Omental fat pad (tissue), 4 donors: ENCODE measurements at places on chromosomes 3 and 15. TPM values are rescaled to one million over a fixed set of nuclear protein-coding genes. Genes with fewer than 3 reads are reported as not detected.

The GOLGA8M gene
- total RNA-seq, result 3.8 TPM

The CD86 gene
- 13.2 TPM for total RNA-seq

The SLC41A3 gene
- 62.3 TPM for total RNA-seq

The LRRIQ4 gene
- not detected for total RNA-seq

The SUSD5 gene
- total RNA-seq, result 10.9 TPM

The CCDC80 gene
- total RNA-seq, result 176 TPM

The MED12L gene
- 0.16 TPM for total RNA-seq

The GOLGA8F gene
- not detected for total RNA-seq

The CYP8B1 gene
- total RNA-seq, result 0.19 TPM

The NCKIPSD gene
- total RNA-seq, result 39.4 TPM

- no peak for DNase-seq
These were observed 631 bp upstream of the CNBP start for GRCh38 chr3:129184396-129184657.

DNA sequence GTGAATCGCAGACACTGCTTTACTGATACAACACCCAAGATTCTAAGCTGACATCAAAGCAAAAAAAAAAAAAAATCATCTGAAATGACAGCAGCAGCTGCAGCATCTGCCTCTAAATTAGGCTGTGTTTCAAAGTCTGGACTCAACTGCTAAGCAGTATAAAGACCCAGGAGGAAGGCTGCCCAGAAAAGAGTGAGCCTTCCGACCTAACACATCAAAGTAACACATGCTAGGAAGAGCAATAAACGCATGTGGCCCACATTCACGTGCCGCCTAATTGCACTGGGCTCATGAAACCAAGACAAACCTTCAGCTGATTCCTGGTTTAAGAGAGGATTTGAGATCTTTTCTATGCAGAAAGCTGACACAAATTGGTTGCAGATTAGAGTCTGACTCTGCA is 317.1 kb downstream of the ZIC4 start:
- DNase-seq, result no peak

- no peak for DNase-seq
These were observed 36.0 kb upstream of the MBNL1 start for GRCh38 chr3:152232679-152233078.

- DNase-seq, result no peak
These were observed 71.1 kb downstream of the TBL1XR1 start for GRCh38 chr3:177126015-177126773.

- DNase-seq, result no peak
These were observed 770.8 kb upstream of the BCHE start for GRCh38 chr3:166607933-166608521.

GRCh38 chr3:55678546-55679216 is 191.6 kb upstream of the WNT5A start:
- DNase-seq, result no peak

DNA sequence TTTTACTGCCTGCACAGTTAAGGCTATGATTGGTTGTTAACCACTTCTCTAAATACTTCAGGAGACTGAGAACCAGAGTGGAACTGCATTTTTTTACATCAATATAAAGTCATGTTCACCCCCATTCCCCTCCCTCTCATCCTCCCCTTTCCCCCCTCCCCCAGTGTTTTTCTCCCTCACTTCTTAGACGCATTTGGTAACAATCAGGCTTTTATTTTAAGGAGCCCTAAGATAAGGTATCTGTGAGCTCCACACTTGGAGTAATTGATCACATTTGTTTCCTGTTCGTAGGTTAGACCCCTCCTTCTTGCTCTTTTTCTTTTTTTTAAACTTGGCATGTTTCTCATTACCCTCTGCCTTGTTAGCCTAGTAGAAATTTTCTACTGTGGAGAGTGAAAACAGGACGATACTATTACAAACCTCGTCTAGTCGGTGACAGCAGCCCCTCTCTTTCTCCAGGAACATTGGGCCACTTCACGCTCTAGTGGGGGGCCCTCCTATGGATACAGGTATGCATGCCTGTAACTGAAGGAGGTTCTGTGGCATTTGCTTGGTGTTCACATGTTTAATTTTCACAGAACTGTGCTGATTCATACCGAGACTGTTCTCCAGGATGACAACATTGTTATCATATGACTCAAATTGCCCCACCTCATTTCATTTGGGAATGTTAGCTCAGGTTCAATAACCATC is 314.4 kb downstream of the MECOM start:
- no peak for DNase-seq

GRCh38 chr3:1191026-1191425 is 98.2 kb downstream of the CNTN6 start:
- no peak for DNase-seq

- DNase-seq, result no peak
These were observed 50.3 kb downstream of the MED12L start for GRCh38 chr3:151135541-151136337.

DNA sequence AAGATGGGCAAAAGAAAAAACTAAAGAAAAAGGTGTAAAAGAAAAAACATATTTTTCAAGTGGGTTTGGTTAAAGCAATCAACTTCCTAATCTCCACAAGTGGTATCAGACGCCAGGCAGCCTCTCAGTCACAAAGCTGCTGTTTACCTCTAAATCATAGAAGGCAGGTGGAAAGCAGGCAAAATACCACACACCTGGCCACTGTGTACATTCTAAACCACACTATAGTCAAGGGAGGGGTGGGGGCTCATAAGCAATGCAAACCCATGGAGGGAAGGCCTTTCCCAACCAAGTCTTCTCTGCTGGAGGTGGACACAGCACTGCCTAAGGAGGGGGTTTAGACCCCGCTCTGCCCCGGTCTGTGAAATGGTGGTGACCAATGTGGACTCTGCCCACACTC is 50.4 kb downstream of the MCF2L2 start:
- DNase-seq, result no peak

- no peak for DNase-seq
These were observed 366.8 kb upstream of the GBE1 start for GRCh38 chr3:82128271-82128670.

DNA sequence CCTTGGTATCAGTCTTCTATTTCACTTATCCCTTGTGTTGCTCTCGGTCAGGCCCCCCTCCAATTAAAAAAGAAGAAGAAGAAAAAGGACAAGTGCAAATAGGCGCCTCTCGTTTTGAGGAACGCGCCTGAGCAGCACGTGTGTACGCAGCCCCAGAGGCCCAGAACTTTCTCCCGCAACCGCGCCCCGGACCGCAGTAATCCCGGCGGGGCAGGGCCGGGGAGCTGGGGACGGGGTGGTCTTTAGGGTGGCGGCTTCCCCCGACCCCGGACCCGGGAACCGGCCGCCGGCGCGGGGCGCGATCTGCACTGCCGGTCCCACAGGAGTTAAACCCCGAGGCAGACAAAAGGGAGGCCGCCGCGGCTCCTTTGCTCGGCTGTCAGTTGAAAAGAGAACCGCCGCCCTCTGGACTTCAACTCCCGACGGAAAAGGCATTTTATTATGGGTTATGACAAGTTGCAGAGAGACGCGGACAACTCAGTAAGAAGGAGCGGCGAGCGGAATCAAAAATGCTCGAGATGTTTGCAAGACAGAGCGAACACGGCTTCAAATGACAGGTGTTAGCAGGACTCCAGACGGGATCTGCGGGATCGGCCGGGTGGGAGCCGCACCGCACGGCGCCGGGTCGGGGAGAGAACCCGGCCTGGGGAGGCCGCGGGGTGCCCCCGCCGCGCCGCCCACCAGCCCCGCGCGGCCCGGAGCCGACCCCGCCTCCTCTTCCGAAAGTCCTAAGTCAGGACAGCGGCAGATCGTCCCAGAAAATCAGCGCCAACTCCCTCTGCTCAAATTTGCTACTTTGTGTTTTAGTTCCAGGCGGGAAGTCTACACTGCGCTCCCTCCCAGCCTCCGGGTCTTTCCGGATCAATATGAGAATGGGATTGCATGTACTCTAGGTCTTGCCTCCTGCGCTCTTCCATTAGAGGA is 79.0 kb downstream of the NR2F2 start:
- DNase-seq, result no peak

- DNase-seq, result no peak
These were observed 66.5 kb downstream of the CD47 start for GRCh38 chr3:108024146-108024850.

DNA sequence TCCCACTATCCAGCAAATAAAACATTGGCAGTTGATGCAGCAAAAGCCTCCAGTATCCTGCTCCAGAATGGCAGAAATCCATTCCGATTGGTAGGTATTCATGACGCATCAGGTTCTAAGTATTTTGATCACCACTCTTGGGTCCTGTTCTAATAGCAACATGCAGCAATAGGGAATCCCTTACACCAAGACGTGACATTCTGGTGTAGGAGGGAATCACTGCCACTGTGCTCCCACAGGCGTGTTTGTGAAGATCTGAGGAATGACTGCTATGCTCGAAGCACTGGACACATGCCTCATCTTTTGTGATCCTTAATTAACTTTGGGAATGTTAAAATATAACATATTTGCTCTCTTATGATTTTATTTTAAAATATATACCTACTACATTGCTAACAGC is 552.9 kb downstream of the MECOM start:
- DNase-seq, result no peak

- DNase-seq, result no peak
These were observed 299.7 kb upstream of the LMCD1 start for GRCh38 chr3:8201886-8202285.

DNA sequence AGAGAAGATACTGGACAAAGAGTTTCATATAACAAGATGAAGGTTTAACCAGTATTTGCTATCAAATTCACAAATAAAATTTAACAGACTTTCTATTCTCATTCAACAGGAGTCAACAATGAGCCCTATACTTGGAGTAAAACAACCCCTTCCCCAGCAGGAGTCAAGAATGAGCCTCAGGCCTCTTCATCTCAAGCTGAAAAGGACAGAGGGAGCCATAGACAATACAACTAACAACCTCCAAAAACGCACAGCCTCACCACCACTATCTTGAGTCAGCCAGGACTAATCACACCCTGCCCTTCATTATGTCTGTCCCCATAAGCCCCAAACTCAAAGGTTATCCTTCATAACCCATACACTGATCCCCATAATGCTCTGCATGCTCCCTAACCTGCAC is 36.4 kb downstream of the ETFA start:
- no peak for DNase-seq

- DNase-seq, result no peak
These were observed 33.2 kb downstream of the ZNF106 start for GRCh38 chr15:42457445-42458442.

GRCh38 chr15:60208709-60209108 is 189.1 kb downstream of the ANXA2 start:
- no peak for DNase-seq

- DNase-seq, result no peak
These were observed 46.4 kb downstream of the IL1RAP start for GRCh38 chr3:190560013-190560895.

- DNase-seq, result no peak
These were observed 2.6 kb upstream of the DAPK2 start for GRCh38 chr15:64048781-64049460.

- DNase-seq, result no peak
These were observed 126.1 kb downstream of the MAGI1 start for GRCh38 chr3:65912647-65913046.

DNA sequence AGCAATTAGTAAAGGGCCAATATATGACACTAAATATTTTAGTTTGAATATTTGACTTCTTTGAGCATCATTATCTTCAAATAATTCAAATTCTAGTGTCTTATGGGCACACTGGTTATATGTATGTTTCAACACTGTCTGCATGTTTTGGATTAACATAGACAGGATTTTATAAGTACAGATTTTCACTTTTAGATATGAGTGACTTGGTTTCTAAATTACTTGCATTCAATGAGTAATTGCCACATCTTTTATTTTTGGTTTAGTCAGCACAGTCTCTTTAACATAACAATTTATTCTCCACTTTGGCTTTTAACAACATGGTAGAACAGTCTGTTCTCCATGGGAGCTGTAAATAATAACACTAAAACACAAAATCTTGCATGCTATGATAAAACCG is 674.8 kb downstream of the TBL1XR1 start:
- no peak for DNase-seq

GRCh38 chr3:125032683-125033082 is 23.1 kb downstream of the HEG1 start:
- no peak for DNase-seq

DNA sequence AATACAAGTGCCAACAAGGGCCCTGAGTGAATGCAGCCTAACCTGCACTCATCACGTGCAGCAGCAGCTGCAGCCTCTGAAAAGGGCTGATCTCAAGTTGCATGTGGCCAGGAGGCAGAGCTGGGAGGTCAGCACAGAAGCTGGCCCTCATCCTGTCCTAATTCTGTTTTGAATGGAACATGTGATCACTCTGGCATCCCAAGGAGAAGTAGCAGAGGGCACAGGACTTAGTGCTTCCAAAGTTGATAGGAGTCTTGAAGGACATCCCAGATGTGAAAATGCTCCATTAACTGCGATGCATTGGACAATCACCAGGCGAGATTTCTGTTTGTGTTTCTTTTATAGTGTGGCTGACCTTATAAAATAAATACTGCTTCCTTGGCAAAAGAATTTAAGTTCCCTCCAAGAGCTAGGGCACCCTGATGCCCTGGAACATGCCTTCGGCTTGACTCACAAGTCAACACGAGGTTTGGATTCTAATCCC is 31.6 kb upstream of the STAG1 start:
- DNase-seq, result no peak

DNA sequence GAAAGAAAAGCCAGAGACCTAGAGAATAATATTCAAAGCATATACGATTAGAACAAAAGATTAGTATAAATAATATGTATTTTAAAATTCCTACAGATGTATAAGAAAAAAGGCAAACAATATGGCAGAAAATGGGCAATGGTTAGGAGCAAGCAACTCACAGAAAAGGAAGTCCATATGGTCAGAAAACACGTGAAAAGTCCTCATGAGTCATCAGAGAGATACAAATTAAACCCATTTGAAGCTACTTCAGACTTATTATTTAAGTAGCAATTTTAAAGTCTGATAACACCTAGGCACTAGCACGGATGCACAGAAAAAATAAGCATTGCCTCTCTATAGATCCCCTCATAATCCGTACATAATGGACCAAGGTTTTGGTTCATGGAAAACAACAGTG is 25.6 kb downstream of the SLC7A14 start:
- no peak for DNase-seq

GRCh38 chr3:72839057-72839456 is 9.2 kb downstream of the SHQ1 start:
- DNase-seq, result no peak

GRCh38 chr15:21261396-21261964 is 178.8 kb downstream of the POTEB3 start:
- DNase-seq, result peak; percentile 21

DNA sequence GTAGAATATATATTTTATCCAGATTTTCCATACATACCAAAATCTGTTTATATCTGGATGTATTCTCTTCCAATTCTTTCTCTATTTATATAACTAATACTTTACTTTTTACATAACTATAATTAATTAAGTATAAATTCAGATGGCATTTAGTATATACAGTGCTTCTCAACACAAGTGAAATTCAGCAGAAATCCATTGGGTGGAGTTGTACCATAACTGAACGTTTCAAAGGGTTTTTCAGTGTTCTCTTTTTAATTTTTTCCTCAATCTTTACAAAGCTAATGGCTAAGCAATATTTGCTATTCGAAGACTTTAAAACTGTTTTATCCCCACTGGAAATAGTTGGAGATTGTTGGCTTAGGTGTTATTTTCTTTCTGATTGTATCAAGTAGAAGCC is 13.9 kb upstream of the ZBBX start:
- DNase-seq, result no peak
